Right hindlimb (tissue), 1 donor: ENCODE measurements at places on chromosomes 12 and 14.

GRCh38 chr14:73680821-73681220 is 33.4 kb downstream of the PNMA1 start:
- no peak for DNase-seq

DNA sequence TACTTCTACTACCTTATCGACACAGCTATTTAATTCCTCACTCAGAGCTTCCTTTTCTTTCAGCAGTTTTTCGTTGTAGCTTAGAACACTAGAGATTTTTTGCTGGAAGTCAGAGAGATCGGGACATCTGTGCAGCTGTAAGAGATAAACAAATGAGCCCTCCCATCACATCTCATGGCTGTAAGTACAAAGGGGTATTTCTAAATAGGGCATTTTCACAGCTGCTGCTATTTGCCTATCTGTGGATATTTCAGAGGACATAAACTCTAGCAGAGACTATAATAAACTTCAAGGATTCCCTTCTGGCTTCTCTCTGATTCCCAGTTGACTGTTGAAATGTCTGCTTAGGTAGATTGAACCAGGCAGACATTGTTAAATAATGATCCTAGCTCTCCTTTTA is 76.1 kb upstream of the SAV1 start:
- DNase-seq, result no peak

DNA sequence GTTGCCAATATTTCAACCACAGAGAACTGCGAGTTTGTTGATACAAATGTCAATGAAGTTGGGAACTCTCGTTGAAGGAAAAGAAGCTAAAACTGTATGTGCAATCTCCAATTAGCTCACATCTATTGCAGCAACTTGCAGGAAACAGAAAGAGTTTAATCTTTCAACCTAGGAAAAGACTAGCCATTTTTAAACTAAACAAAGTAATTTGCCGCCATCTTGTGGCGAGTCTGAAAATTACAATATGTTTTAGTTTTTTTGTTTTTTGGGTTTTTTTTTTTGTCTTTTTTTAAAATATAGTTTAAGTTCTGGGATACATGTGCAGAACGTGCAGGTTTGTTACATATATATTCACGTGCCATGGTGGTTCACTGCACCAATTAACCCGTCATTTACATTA is 131.2 kb upstream of the FOXG1 start:
- DNase-seq, result no peak

DNA sequence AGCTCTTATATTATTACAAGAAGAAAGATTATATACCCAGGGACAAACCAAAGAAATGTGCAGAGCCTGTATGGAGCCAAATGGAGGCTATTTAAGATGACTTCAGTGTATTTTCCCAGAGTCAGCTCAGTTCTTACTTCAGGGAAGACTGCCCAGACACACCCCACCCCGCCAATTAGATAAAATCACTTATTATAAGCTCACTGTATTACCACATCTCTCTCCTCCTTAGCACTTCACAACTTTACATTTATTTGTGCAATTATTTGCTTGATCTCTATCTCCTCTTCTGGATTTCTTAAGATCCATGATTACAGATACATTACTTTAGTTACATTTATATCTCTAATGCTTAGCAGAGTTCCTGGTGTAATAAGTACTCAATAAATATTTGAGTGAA is 24.7 kb upstream of the WDR89 start:
- DNase-seq, result no peak

DNA sequence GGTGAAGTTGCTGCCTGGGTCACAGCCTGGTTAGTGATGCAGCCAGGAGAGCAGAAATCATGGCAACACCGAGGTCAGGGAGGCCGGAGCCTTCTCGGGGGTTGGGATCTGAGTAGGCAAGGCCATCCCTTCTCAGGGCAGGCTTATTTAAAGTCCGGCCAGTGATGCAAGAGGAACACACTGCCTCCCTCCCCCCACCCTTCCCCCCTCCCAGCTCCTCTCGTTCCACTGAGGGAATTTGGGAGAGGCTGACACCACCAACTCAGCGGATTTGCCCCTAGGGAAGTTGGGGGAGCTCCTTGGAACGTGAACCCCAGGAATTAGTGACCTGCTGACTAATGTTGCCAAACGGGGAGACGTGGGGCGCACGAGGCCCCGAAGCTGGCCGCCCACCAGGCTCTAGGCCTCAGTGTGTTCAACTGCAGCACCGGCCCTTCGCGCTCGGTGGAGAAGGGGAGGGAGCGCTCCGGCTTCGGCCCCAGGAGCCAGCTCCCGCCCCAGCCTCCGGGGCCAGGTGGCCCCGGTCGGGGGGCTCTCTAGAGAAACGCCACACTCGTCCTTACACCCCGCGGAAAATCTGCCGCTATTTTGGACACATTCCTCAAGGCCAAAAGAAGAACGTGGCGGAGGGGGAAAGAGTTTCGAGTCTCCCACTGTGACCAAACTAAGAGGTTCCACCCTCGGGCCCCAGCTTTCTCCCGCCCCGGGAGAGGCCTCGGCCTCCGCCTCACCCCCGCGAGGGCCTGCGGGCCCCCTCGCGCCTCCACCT is 1.6 kb downstream of the CTDSP2 start:
- peak; percentile 75 for DNase-seq

DNA sequence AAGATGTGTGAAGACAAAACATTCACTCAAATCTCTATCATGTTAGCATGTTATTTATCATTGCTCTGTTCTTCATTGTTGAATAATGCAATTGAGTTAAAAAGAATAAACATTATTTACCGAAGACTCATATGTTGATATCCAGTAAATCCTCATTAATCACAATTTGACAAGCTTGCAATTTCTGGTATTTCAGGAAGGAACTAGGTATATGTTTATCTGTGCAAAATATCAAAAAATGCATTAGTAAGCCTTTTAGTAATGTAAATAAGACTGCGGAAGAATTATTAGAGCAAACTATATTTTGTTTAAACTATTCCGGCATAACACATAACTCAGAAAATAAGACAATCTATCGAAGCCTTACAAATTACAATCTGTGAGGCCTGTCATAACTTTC is 222.7 kb upstream of the NOVA1 start:
- no peak for DNase-seq

- DNase-seq, result no peak
These were observed 933.8 kb downstream of the TMEM121 start for GRCh38 chr14:106459971-106460730.

DNA sequence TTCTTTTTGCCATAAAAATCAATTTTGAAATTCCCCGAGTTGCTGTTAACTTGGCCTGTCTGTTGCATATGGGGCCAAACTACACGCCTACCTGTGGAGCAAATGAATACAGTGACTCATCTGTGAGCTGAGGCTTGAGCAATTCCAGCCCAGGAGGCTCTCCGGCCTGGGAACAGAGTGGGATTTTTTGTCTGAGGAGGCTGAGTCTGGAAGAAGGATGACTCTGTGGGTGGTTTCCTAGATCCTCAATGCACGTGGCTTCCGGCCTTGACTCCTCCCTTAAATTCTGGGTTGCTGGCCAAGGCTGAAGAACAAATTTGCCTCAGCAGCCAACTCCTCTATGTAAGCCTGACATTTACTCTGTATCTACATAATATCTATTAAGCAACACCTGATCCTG is 124.1 kb downstream of the SSPN start:
- peak; percentile 78 for DNase-seq

- DNase-seq, result no peak
These were observed 165.7 kb downstream of the FBXL14 start for GRCh38 chr12:1428671-1429070.

- DNase-seq, result no peak
These were observed 32.8 kb downstream of the ERP29 start for GRCh38 chr12:112046003-112046402.
